ENCODE measurements at places on chromosomes 2 and 18.
A peak's percentile ranks its signal among the peaks of the same experiment; 100 is the strongest.

DNA sequence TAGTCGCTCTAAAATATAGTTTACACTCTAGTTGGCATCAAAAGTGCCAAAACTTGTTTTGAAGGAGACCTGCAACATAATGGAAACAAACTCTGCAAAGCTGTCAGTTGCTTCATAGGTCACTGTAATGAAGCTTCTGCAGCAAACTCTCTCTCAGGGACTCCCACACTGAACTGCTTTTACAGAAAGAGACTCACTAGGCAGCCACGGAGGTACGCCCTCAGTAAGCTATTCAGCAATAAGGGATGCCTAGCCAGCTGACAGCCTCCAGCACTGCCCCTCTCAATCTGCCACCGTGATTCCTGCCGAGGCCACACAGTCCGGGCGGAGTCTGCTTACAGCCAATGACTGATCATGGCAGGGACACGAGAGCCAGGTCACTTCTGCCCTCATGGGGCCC lies 51.1 kb downstream of the COLEC12 start:
- DNase-seq = no peak

DNA sequence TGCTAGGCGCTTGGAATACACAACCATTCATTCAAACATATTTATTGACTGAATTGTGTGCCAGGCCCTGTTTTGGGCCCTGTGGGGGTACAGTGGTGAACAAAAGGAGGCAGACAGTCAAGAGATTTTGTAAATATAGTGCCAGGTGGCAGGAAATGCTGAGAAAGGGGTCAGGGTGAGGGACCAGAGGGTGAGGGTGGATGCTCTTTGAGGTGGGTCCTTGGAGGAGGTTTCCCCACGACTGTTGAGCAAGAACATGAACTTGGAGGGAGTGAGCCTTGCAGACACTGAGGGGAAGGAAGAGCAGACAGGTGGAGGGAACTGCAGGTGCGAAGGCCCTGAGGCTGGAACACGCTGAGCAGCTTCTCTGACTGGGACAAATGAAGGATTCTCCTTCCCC lies 40.7 kb downstream of the ODC1 start:
- no peak for DNase-seq

DNA sequence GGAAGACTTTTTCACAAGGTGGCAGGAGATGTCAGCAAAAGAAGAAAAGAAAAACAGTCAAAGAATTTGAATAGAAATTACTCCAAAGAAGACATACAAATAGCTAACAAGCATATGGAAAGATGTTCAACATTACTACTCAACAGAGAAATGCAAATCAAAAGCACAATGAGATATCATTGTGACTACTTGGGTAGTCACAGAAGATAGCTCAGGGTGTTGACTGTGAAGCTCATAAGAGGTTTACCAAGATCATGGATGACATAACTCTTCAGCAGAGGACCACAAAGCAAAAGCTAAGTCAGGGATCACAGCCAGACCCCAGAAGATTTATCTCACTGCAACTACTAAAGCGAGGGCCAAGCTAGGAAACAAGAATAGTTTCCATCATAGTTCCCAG lies 53.0 kb upstream of the TANK start:
- DNase-seq = no peak

DNA sequence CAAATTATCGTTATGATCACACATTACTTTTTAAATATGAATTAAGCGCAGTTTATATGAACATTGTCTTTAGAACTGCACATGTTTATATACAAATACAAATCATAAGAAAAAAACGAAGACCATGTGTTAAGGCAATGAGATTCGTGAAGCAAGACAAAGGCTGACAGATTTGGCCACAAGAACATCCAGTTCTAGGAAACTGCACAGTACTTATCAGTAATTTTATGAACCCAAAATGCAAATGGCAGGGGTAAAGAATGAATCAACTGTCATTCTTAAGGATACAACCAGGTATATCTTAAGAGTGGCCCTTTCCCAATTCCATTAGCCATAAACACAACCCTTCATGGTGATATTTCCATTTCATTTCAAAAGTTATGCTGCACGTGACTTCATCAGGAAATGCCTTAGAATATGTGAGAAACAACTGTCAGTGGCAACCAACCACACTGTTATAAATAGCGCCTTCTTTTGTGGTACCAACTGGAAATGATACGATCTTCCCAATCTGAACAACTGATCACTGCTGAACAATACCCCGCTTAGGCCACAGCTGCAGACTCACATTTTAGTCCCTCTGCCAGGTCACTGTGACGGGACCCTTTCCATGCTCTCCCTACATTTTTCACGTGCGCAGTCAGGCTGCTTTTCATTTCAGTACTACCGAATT lies 144.9 kb downstream of the L3MBTL4 start:
- no peak for DNase-seq

- peak; percentile 30 for DNase-seq
Measured at GRCh38 chr2:152493417-152493816, 158.4 kb downstream of the FMNL2 start.

GRCh38 chr18:59303656-59304195 lies 14.7 kb downstream of the CPLX4 start:
- DNase-seq = no peak

All from Kasumi-1 (cell line).